A673 (cell line): ENCODE measurements at places on chromosomes 3 and 15. TPM values are rescaled to one million over a fixed set of nuclear protein-coding genes. Genes with fewer than 3 reads are reported as not detected.
A peak's percentile ranks its signal among the peaks of the same experiment; 100 is the strongest.

GRCh38 chr3:39605837-39606236 is 138.4 kb downstream of the MOBP start:
- no peak for DNase-seq

DNA sequence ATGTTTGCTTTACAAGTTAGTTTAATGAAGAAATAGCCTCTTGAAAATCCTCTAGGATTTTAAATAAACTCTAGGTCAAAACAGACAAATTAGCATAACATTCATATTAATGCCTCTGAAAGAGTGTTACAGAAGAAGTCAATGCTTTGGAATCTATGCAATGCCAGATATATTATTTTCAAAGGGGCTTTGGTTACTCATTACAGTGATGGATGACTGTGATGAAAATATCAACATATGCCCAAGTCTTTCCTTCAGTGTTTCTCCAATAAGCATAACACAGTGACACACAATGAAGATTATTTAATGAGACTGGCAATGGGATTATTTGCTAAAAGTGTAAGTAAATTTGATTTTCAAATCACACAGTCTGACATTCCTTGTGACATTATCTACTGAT is 1247.2 kb downstream of the ROBO2 start:
- DNase-seq = no peak

DNA sequence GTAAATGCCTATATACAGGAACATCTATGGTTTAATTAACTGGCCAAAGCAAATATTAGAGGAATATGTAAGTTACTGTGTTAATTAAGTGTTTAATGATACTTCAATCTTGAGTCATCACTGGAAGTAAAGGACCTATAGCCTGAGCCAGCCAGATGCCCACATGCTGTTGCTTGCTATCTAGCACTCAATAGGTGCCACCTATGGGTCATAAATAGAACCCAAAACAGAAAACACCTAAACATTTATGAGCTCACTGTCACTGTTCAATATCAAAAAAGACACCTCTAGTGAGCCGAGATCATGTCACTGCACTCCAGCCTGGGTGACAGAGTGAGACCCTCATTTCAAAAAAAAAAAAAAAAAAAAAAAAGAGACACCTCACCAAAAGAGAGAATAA is 48.4 kb upstream of the IP6K2 start:
- no peak for DNase-seq

- no peak for DNase-seq
Observed at GRCh38 chr3:157353652-157354051, 83.0 kb upstream of the PTX3 start.

DNA sequence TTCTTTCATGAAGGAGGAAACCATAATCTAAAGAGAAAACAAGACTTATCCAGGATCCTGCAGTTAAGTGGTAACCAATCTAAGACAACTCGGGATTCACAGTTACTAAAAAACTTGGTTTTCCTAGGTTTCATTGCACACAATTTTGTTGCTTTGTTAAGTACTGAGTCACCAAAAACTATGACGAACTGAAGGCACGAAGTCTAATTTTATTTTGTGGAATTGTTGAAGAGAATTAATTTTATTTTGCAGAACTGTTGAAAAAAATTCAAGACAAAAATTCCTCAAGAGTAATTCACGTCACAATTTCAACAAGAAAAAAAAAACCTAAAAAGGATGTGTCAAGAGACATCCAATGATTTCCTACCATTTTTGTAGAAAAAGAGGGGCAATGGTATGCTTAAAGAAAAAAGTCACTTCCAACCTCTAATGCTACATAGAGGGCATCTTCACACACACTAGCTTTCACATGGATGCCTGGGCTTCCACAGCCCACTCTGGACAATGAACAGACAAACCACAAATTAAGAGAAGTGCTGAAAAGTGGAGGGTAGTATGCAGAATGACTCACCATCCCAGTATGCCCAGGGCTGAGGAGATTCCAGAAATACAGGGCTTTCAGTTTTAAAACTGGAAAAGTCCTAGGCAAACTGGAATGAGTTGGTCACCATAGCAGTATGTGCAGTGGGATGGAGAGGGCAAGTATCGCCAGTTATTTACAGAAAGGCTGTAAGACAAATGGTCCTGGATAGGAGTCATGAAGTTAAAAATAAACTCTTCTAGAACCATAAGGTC is 29.2 kb downstream of the PLOD2 start:
- DNase-seq = no peak

DNA sequence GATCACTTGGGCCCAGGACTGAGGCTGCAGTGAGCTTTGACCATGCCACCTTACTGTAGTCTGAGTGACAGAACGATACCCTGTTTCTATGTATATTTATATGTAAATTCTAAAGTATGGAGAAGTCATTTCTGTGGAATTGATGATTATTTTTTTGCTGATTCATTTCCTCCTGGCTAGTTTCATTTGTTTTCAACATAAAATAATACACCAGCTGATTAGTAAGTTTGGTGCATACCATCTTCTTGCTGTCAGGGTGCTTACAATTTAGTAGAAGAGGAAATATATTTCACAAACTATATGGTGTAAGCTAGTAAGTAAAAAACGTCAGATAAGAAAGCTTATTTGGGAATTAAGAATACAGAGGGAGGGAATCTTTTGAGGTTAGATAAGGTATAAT is 36.0 kb downstream of the SLC25A26 start:
- no peak for DNase-seq

- DNase-seq = no peak
Observed at GRCh38 chr15:91304786-91305185, 204.7 kb downstream of the SV2B start.

DNA sequence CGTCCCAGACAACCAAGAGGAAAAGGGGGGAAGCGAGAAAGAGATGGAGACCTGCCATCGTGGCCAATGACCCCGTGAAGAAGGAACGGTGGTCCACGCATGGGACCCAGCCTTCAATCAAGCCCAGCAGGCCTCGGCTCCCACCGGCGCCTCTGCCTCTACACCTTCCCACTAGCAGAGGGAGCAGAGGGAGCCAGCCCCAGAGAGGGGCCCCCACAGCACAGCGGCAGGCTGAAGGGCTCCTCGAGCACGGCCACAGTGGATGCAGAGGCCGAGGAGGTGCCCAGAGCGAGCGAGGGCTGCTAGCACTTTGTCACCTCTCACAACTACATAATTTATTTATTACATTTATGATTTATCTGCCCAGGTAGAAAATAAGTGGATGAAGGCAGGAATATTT is 68.4 kb upstream of the TOPAZ1 start:
- no peak for DNase-seq

DNA sequence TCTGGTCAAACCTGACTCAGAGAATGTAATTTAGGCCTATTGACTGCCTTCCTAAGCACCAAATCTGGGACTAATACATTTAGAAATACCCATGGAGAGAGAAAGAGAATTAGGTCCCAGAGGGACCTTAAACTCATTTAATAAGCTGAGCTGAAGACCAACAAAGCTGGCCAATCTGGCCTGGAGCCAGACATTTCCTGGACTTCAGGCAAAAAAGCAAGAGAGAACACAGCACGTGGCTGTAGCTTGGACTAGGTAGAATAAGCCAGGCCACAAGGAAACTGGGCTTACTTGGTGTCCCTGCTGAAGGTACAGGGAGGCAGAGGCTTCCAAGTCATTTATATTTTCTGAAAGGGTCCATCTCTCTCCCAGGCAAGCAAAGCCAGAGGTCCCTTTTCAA is 88.1 kb downstream of the RTP4 start:
- DNase-seq = peak; percentile 35

- no peak for DNase-seq
Observed at GRCh38 chr15:100940767-100941379, 21.7 kb downstream of the LRRK1 start.

- no peak for DNase-seq
Observed at GRCh38 chr3:128946411-128946810, 47.5 kb downstream of the CFAP92 start.

DNA sequence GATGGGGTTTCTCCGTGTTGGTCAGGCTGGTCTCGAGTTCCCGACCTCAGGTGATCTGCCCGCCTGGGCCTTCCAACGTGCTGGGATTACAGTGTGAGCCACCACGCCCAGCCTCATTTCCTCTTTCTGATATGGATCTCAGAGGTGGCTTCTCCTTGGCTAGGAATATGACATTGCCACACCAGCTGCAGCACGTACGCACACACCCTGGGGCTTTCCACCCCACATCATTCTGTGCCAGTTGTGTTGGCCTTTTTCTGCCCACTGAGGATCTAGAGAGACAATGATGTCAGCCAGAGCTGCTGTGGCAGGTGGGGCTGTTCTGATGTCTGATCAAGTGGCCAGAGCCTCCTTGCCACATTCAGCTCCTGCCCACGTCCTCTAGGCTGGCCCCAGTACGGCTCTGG is 29.0 kb downstream of the TMEM45A start:
- DNase-seq = no peak

DNA sequence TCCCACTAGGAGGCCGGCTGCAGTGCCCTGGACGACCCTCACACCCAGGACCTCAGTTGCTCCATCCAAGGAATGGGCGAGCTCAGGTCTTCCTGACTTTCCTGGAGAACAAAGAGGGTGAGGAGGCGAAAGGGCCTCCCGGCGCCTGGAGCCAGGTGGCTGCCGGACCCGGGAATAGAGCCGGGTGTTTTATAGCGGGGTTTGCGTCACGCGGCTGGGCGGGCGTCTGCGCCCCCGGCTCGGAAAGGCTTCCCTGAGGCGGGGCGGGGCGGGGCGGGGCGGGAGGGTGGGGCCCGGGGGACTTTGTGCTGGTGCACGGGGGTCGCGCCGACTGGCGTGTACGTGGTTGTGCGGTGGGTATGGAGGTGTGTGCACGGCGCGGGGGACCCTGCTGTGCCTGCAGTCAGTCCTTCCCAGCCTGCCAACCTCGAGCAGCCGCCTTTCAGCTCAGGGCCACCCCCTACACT is 4.6 kb upstream of the PRKCD start:
- DNase-seq = no peak

GRCh38 chr3:106590216-106590615 is 721.4 kb upstream of the CBLB start:
- peak; percentile 80 for DNase-seq

GRCh38 chr3:43098761-43099160 is 7.1 kb downstream of the POMGNT2 start:
- no peak for DNase-seq

DNA sequence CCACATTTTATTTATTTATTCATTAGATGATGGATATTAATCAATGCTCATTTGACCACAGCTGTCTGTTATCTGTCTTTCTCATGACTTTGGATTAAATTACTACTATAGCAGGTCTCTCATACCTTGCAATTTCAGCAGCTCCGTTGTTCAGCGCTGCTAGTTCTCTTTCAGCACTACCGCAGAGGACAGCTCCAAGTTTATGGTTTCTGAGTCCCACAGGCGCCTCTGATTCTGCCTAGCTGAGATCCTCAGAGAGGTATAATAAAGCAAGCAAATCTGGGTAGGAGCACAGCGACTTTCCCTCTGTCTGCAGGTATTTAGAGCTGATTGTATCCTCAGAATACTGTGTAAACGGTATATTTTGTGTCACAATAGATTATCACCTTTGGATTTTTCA is 204.9 kb downstream of the CNTN4 start:
- peak; percentile 45 for DNase-seq

GRCh38 chr3:15820911-15821310 is 23.1 kb upstream of the ANKRD28 start:
- DNase-seq = no peak

- DNase-seq = no peak
Observed at GRCh38 chr3:13066834-13067233, 6.4 kb downstream of the IQSEC1 start.

DNA sequence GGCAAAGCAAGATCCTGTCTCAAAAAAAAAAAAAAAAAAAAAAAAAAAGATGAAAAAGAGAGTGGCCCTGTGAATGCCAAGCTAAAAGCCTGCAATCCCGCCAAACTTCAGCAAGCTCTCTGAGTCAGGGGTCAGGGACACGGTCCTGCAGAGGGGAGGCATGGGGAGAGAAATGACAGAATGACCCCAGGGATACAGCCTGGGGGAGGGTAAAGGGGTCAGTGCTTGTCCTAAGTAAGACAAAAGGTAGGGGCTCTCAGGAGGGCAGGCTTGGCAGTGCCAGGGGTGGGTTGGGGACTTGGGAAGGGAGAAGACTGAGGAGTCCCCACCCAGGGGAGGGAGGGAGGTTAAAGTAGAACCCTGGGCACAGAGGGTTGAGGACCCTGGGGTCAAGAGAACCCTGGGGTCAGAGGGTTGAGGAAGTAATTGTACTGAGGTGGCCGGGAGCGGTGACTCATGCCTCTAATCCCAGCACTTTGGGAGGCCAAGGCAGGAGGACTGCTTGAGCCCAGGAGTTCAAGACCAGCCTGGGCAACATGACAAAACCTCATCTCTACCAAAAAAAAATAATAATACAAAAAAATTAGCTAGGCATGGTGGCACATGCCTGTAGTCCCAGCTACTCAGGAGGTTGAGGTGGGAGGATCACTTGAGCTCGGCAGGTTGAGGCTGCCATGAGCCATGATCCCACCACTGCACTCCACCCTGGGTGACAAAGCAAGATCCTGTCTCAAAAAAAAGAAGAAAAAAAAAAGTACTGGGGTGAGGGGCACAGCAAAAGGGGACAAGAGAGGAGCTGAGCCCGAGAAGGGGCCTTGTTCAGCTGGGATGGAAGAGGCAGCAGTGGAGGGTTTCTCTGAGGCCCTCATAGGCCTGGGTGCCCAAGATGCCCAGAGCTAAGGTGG is 5.2 kb upstream of the SEMA3B start:
- DNase-seq = no peak

DNA sequence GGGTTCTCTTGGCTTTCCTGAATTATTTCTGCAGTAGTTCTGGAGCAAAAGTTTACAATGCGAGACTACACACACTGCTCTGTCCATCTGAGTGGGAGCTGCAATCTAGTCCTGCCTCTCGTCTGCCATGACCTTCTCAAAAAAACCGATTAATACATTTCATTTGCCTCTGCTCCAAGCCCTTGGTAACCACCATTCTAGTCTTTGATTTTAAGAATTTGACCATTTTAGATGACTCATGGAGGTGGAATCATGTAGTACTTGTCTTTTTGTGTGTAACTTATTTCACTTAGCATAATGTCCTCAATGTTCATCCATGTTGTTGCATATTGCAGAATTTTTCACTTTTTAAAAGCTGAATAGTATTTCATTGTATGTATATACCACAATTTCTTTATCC is 356.9 kb downstream of the SV2B start:
- DNase-seq = no peak

STRIT1 gene
- total RNA-seq = not detected in 2 replicates

SLC6A11 gene
- total RNA-seq = not detected in 2 replicates

TMC3 gene
- total RNA-seq = not detected in 2 replicates

IDH2 gene
- total RNA-seq = 99.0 and 120 TPM in 2 replicates

RBMS3 gene
- total RNA-seq = 5.9 and 7.9 TPM in 2 replicates

C3orf18 gene
- 1.5 and 4.9 TPM in 2 replicates for total RNA-seq

ANKUB1 gene
- total RNA-seq = not detected in 2 replicates

TEX55 gene
- total RNA-seq = not detected in 2 replicates

GALNT15 gene
- total RNA-seq = not detected in 2 replicates

ATP10A gene
- not detected in 2 replicates for total RNA-seq
